Fibroblast of skin of back (primary cell): ENCODE measurements at places on chromosomes 12 and 14.

DNA sequence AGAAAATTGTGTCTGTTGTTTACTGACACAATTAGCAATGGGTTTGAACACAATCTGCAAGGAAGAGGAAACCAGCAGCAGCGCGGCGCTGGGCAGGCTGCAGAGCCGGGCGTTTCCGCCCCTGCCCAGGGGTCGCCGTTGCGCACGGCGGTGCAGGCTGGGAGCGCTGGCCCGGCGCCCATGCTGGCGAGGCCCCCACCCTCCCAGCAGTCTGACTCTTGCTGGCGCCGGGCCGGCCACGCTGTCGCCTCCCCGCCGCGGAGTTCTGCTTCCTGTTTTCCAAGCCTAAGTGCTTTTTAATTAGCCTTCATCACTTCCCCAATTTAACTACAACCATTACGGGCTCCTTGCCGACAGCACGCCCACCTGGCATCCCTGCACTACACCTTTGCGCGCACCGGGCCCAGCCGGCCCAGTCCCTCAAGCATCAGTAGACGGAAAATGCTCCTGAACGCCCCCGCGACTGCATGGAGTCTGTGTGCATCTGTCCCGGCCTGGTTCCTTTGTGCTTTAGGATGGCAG, 212.1 kb downstream of the GXYLT1 start:
- peak; percentile 17 for DNase-seq

DNA sequence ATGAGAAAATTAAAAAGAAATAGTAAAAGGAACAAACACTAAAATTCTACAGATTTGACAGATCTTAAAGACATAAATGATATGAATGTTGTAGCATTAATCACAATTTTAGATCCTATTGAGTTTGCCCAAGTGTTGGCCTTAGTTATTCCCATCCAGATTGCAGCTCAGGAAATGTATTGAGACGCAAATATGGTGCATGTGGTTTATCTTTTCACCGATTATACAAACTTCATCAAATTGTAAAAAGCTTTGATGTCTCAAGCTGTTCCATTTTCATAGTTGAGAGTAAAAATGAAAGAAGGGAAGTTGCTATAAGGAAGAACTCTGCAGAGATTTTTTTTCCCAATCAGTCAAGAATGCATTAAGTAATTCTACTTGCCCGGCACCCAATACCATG, 328.4 kb downstream of the EGLN3 start:
- DNase-seq = no peak

DNA sequence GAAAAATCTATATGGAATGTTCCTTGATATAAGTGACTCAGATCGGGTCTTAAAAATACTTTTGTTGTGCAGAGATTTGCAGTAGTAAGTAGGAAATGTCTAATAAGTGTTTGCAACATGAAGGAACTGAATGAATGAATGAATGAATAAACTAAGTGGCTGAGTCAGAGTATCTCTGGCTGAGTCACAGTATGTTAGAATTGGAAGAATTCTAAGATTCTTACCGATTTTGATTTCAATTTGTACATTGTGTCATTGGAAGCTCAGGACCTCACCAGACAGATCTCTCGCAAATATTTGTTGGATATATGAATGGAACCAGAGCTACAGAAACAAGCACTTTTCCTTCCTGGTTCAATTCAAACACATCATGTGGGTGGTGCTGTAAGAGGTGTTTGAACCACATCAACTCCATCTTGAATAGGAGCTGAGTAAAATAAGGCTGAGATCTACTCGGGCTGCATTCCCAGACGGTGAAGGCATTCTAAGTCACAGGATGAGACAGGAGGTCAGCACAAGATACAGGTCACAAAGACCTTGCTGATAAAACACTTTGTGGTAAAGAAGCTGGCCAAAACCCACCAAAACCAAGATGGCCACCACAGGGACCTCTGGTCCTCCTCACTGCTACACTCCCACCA, 123.9 kb upstream of the FOXN3 start:
- peak; percentile 93 for DNase-seq

GRCh38 chr14:28876572-28876945, 110.0 kb downstream of the FOXG1 start:
- no peak for DNase-seq

- no peak for DNase-seq
Measured at GRCh38 chr12:52452101-52452500, at the start of gene KRT6B. Gene KRT6B (minus strand): TSS chr12:52452146. CDS start chr12:52452078, 68 bp downstream.

DNA sequence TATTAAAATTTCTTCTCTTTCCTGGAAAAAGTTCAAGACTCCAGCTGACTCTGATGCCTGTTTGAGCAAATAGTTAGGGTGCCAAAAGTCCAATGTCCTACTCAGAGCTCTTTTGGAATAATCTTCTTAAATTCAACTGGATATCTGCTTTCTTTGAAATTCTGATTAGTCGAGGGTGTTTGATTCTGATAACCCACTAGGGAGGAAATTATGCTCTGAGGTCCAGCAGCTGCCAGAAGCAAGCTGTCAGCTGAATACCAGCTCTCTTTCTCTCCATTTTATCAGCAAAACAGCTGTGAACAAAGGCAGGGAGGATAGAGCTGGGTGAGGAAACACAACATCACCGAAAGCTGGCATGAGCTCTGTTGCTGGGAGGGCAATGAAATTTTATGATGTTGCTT, 141.5 kb downstream of the CAND1 start:
- DNase-seq = no peak

DNA sequence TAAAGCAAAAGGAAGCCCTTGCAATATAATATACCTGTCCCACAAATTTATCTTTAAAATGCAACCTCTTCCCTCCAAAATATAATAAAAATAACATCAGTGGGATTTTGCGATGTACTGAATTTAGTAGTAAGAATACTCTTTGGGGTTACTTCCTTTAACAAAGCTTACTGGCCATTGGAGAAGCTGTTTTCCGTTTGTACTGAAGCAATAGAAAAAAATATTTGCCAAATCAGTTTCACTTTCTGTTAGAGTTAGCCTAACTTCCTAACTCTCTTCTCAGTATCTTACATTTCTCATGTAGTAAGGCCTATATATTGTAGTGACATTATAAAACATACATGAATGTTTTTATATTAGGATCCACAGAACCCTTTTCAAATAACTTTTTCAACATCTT, 3.7 kb downstream of the MAX start:
- DNase-seq = no peak

- no peak for DNase-seq
Measured at GRCh38 chr12:92432724-92433441, 269.9 kb upstream of the PLEKHG7 start.

GRCh38 chr14:88533064-88533602, 21.7 kb downstream of the PTPN21 start:
- no peak for DNase-seq

- peak; percentile 41 for DNase-seq
Measured at GRCh38 chr14:32629236-32629635, 300.1 kb downstream of the AKAP6 start.

- DNase-seq = no peak
Measured at GRCh38 chr12:47978598-47978873, 15.1 kb downstream of the TMEM106C start.

- no peak for DNase-seq
Measured at GRCh38 chr14:56322531-56322930, 204.3 kb downstream of the PELI2 start.

- DNase-seq = no peak
Measured at GRCh38 chr14:40796168-40796567, 810.5 kb upstream of the LRFN5 start.

DNA sequence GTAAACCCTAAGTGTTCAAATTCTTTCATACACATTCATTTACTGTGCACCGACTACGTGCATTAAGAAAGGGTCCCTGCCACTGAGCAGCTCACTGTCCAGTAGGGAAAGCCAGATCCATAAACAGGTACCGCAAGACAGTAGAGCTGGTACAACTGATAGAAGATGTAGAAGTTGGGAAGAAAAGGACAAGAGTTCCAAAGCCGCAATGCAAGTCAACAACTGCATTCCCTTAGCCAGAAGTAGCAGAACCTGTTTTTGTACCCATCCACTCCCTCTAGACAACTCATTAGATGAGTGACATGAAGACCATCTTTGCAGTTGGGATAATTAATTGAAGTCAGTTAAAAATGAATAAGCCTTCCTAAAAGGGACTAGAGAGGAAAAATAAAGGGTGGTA, 1.3 kb downstream of the SENP1 start:
- DNase-seq = no peak

GRCh38 chr12:116620492-116621191, 61.5 kb downstream of the MAP1LC3B2 start:
- DNase-seq = no peak

DNA sequence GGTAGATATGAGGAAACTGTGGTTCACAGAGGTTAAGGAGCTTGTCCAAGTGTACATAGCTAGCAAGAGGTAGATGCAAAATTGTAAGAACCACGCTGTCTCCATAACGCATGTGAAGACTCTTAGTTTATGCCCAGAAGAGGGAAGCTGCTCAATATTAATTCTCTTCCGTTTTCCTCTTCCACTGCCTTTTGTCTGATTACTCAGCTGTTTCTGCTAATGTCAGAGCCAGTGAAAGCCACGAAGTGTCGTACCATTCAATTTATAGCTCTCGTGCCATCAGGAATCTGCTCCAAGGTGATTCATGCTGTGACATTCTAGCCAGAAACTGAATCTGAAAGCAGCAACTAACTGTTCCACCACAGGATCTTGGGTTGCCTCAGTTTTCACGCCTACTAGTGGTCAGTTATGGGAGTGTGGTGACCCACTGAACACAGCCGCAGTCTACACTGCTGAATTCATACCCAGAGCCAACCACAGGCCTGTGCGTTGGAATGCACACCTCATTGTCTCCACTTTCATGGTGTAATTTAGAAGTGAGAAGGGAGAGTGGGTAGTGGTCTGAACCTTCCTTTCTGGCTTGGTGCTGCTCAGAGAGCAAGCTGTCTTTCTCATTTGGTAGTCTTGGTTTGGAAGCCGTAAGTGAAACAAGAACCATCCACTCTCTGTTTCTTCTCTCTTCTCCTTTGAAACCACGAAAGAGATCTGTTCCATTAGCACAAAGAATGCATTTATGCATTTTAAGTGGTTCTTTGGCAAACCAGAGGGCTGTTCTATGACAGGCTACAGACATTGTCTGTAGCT, 74.2 kb upstream of the NAP1L1 start:
- DNase-seq = peak; percentile 87

DNA sequence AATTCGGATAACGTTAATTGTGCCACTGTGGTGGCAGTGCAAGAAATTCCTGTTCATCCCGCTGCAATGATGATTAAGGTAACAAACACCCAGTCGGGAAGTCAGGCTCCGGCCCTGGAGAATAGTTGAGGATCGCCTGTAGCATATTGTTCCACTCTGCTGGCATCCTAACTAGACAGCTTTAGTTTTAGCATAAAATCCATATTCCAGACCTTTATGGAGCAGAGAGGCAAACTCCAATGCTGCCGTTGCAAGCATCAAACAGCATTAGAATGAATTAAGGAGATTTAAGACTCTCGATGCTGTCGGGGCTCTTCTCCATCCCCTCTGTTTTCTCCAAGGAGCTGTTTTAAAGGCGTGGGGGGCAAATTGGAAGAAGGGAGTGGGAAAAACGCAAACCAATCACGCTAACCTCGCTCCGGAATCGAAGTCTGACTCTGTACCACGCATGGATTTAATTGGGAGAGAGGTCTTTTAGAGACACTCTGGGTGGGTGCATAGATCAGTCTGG, 660.4 kb downstream of the VRK1 start:
- peak; percentile 20 for DNase-seq

DNA sequence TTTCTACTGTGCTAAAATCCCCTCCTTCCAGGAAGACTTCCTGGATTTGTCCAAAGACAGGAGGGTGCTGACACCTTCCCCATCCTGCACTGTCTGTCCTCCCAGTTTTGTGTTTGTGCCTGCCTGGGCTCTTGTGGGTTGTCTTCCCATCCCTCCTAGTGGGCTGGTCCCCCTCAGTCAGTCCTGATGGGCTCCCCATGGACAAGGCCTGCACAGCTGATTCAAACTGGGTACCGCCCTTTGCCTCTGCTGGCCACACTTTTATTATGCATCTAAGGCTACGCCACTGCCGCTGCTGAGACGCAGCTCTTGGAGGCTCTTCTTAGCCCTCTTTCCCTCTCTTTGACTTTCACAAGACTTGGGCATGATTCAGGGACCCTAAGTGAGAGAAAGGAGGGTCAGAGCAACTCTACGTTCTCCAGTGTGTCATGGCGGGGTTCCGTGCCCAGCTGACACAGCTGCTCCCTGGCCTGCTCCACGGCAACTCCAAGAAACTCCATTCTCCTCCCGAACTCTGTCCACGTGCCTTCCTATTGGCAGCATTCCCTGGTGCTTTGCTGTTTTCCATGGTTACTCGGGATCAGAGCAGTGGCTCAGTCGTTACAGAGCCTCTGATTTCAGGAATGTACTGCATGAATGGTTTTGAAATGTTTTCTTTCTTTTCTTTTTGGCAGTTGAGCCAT, 3.8 kb upstream of the KRT85 start:
- DNase-seq = peak; percentile 57

- no peak for DNase-seq
Measured at GRCh38 chr12:66550626-66551025, 128.2 kb downstream of the GRIP1 start.

GRCh38 chr12:66132408-66132807, 1.9 kb upstream of the LLPH start:
- peak; percentile 93 for DNase-seq

DNA sequence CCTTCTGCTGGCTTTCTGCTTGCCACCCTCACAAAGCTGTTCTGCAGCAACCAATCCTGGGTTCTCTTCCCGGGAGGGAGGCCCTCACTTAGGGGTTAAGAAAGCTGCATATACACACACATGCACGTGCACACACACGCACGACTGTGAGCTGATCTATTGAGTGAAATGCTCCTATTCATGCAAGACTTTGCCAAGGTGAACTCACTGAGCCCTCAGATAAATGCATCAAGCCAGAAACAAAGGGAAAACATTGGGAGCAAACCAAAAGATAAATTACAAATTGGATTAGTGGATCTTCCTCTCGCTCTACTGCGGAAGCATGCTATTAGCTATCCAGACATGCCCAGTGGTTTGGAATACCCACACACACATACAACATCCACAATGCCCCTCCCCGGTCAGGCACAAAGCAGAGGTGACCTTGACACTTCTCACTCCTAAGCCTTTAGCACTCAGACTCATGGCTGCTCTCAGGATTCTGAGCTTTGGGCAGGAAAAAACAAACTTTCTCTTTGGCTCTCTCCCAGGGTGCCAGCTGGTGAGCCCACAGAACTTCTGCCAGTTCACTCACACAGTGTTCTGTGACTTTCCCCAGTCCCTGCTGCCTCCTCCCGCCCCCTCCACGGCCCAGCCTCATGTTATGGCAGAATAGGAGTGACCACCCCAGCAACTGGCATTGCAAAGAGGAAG, 320.0 kb downstream of the DPF3 start:
- no peak for DNase-seq

DNA sequence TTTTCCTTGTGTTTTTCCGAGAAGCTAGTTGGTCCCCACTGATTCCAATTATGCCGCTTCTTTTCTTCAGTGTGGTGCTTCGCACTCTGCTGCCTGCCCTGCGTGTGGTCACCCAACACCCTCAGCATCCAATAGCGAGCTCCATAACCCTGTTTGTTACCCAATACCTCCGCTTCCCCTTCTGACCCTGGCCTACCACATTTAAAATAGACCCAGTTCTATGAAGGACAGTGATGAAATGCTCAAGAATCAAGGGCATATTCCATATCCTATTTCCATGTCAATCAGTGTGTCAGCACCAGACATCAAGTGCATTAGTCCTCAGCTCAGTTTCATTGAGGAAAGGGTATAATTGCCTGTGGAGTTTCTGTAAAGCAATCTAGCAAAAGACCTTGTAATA, 9.5 kb downstream of the NDRG2 start:
- no peak for DNase-seq
